ENCODE measurements at places on chromosomes 5 and 9.
A peak's percentile ranks its signal among the peaks of the same experiment; 100 is the strongest.

- no peak for DNase-seq
- H3K4me1 ChIP-seq: no peaks in the 10 kb centered on the region
- peaks cover 7% of the 10 kb centered on the region for H3K36me3 ChIP-seq
- no peak overlapping the region for H3K27ac ChIP-seq
These were observed 77.1 kb downstream of the MRPS27 start for GRCh38 chr5:72242796-72243475.

- peaks cover 16% of the 10 kb centered on the region for H3K27me3 ChIP-seq
- no peaks in the 10 kb centered on the region for H3K36me3 ChIP-seq
- DNase-seq: no peak
- no peak overlapping the region for H3K27ac ChIP-seq
- H3K4me3 ChIP-seq: no peak overlapping the region
- no peaks in the 10 kb centered on the region for H3K4me1 ChIP-seq
These were observed 71.1 kb upstream of the FRRS1L start for GRCh38 chr9:109238125-109238524.

DNA sequence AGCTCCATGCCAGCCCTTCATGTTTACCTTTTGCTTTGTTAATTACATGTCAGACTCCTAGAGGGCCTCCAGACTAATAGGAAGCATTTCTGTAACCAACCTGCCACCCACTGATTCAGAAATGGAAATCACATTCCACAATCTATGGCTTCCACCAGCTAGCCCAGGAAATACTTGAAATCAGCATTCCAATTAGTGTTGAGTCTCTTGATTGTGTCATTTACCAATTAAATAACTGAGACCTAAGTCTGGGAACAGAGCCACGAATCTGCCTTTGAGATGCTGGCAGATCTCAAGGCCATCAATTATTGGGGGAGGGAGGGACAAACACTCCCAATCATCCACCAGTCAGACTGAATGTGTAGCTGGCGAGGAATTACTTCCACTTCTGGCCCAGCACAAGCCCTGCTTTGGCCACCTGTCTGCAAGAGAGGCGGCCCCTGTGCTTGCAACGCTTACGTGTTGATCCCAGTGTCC is 27.4 kb upstream of the SAP30L start:
- no peak overlapping the region for H3K27ac ChIP-seq
- no peak overlapping the region for H3K4me3 ChIP-seq
- peaks cover 6% of the 10 kb centered on the region for H3K36me3 ChIP-seq
- DNase-seq: no peak
- H3K4me1 ChIP-seq: peaks cover 4% of the 10 kb centered on the region

DNA sequence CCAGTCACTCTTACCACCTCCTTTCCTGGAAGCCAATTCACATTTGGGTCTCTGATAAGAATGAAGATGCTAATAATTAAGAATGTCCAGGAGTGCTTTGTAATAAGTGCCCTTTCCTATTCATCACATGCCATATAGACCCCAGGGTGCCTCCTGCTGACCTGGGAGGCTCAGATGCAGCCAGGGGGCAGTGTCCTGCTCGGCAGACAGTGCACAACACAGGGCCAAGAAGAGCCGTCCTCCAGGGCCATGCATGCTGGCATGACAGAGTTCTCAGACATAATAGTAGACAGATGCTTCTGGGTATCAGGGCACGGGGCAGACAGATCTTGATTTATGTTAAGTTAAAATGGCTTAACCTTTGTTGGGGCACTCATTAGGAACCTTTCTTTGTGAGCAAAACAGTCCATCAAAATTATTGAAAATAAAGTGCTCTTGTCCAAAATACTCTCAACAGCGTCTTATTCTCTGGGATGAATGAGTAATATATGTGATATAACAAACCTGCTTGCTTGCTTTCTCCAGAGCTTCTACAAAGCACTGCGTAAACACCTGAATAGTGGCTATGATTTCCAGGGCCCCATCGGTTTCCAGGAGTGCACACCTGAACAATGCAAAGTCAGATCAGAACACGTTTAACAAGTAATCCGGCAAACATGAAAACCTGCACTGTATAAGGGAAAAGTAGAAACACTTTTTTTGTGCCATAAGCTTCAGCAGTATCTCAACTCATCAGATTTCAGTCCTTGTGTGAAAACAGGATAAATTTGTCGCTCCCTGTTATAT is 192.7 kb downstream of the FANCC start:
- no peaks in the 10 kb centered on the region for H3K27me3 ChIP-seq
- no peak for DNase-seq
- peaks cover 5% of the 10 kb centered on the region for H3K4me1 ChIP-seq
- no peak overlapping the region for H3K27ac ChIP-seq
- no peaks in the 10 kb centered on the region for H3K36me3 ChIP-seq

- no peaks in the 10 kb centered on the region for H3K36me3 ChIP-seq
- H3K27ac ChIP-seq: no peak overlapping the region
- H3K27me3 ChIP-seq: no peaks in the 10 kb centered on the region
- H3K4me3 ChIP-seq: no peak overlapping the region
- DNase-seq: no peak
These were observed 2.0 kb downstream of the SCGB3A2 start for GRCh38 chr5:147880487-147880886.

DNA sequence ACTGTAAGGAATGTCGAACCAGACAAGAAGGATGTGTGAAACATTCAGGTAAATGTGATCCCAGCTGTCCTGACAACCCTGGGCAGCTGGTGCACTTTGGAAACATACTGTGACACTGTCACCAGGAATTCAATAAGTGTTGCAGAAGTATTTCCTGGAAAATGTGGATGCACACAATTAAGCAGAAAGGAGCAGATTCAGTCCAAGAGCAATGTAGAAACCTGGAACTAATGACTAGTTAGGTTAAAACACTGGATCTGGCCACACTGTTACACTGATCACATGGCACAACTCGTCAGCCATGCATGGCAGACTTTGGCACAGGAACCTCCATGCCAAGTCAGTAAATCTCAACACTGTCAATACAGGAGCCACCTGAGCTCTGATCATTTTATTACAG is 109.0 kb downstream of the FAM174A start:
- H3K4me1 ChIP-seq: no peaks in the 10 kb centered on the region
- no peak overlapping the region for H3K27ac ChIP-seq
- H3K4me3 ChIP-seq: no peak overlapping the region
- no peak for DNase-seq
- no peaks in the 10 kb centered on the region for H3K36me3 ChIP-seq
- H3K27me3 ChIP-seq: no peaks in the 10 kb centered on the region

DNA sequence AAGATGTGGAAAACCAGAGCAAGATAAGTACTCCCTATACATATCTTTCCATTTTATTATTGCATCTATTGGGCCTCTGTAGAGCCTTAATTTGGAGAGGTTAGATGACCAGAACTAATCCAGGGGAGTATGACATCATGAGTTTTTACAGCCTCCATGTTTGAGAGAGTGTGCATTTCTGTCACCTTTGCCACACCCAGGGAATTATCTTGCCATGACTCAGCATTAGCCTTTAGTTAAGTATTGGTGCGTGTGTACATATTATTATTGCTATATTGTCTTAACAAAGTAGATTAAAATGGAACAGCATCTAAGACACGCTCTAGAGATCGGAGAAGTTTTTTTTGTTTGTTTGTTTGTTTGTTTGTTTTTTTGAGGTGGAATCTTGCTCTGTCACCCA is 27.6 kb downstream of the DIMT1 start:
- no peak for DNase-seq
- H3K4me1 ChIP-seq: no peaks in the 10 kb centered on the region
- no peak overlapping the region for H3K27ac ChIP-seq
- H3K36me3 ChIP-seq: peaks cover 12% of the 10 kb centered on the region

DNA sequence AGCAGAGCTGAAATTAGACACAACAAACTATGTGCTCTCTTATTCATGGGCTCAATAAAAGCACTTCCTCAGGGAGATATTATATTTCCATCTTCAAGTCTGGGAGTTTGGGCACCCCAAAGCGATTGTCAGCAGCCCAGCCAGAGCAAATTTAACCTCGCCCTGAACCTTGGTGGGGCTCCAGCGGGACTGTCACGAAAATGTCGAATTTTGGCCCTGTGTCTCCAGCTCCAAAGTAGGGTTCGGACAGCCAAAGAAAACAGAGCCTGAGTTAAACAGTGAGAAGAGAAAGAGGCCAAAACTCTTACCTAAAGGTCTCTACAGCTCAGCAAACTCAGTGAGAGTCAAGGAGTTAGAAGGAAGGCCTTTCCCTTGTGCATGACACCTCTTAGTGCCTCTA is 432.9 kb downstream of the SPATA31D1 start:
- no peaks in the 10 kb centered on the region for H3K27me3 ChIP-seq
- no peak overlapping the region for H3K27ac ChIP-seq
- H3K36me3 ChIP-seq: no peaks in the 10 kb centered on the region

DNA sequence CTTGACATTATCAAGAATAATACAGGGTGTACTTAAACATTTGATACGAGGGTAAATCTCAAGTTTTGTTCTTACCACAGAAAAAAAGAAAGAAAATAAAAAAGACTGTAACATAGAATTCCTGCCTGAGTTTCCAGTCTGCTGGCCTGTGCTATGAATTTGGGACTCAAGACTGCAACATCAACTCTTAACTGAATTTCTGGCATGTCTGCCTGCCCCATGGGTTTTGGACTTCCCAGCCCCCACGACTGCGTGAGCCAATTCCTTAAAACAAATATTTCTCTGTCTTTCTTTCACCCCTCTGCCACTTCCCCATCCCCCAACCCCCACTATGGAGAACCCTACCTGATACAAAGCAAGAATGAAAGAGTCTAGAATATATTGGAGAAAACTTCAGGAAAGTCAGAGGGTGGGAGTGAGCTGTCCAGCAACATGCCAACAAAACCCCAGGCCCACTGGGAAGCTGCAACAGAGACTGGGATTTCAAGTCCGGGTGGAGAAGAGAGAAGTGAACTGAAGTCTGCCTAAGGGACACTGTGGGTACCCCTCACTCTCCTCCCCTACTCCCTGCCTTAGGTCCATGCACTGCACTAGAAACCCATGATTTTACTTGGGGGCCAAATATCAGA is 43.0 kb downstream of the MARCHF3 start:
- H3K4me1 ChIP-seq: peaks cover 74% of the 10 kb centered on the region
- H3K27ac ChIP-seq: peak overlapping the region; percentile 91
- no peaks in the 10 kb centered on the region for H3K27me3 ChIP-seq

GRCh38 chr9:3909966-3910650 is 384.3 kb upstream of the RFX3 start:
- no peaks in the 10 kb centered on the region for H3K36me3 ChIP-seq
- H3K4me3 ChIP-seq: no peak overlapping the region
- H3K4me1 ChIP-seq: no peaks in the 10 kb centered on the region

DNA sequence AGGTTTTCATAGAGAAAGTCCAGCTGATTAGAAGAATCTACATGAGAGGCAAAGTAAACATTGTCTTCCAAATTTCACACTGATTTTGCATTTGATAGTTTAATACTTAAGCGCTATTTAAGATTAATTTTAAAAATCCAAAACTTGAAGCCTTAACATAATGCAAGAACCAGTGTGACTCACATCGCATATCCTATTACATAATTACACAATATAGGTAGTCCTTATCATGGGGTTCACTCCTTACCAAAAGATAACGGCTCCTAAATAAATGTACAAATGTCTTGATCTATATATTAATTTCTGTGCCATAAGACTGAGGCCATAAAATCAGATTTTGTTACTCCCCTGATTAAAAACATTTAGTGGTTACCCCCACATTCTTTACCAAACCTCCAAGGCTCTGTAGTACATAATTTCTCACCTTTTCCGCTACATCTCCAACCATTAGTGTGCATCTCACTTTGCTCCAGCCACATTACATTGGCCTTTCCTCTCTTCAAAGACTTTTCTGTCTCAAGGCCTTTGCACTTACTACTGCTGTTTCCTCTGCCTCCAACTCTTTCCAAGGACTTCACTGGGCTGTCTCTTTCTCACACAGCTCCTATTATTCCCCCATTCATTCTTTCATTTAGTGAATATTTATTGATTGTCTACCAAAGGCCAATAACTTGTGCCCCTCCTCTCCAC is 1.0 kb downstream of the RIOK2 start:
- H3K27me3 ChIP-seq: no peaks in the 10 kb centered on the region
- H3K27ac ChIP-seq: peak overlapping the region; percentile 99
- peaks cover 19% of the 10 kb centered on the region for H3K36me3 ChIP-seq
- H3K4me3 ChIP-seq: peak overlapping the region; percentile 78

GRCh38 chr5:140355546-140355945 is 4.4 kb upstream of the SLC4A9 start:
- no peaks in the 10 kb centered on the region for H3K27me3 ChIP-seq
- H3K4me1 ChIP-seq: peaks cover 16% of the 10 kb centered on the region
- no peak for DNase-seq
- no peak overlapping the region for H3K4me3 ChIP-seq

DNA sequence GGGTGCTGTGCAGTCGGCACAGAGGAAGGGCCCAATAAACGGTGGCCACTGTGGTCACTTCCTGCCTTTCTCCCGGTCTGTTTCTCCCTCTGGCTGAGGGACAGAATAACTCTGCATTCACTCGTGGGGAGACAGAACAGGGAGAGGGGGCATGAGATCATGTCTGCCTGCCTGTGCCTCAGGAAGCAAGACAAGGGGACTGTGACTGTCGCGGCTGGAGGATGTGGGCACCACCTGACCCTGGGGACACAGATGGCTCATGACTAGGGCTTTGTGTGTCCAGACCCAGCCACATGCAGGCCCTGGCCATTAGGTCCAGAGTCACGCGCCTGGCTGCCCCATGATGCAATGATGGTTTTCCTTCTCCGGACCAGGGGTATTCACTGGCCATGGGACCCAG is 5.8 kb downstream of the TRUB2 start:
- H3K27ac ChIP-seq: no peak overlapping the region
- H3K27me3 ChIP-seq: no peaks in the 10 kb centered on the region
- no peak overlapping the region for H3K4me3 ChIP-seq
- no peak for DNase-seq
- H3K36me3 ChIP-seq: no peaks in the 10 kb centered on the region

GRCh38 chr5:132754947-132755346 is 7.7 kb downstream of the CCNI2 start:
- H3K4me3 ChIP-seq: no peak overlapping the region
- H3K4me1 ChIP-seq: no peaks in the 10 kb centered on the region
- H3K36me3 ChIP-seq: no peaks in the 10 kb centered on the region
- H3K27ac ChIP-seq: no peak overlapping the region
- no peak for DNase-seq
- no peaks in the 10 kb centered on the region for H3K27me3 ChIP-seq

DNA sequence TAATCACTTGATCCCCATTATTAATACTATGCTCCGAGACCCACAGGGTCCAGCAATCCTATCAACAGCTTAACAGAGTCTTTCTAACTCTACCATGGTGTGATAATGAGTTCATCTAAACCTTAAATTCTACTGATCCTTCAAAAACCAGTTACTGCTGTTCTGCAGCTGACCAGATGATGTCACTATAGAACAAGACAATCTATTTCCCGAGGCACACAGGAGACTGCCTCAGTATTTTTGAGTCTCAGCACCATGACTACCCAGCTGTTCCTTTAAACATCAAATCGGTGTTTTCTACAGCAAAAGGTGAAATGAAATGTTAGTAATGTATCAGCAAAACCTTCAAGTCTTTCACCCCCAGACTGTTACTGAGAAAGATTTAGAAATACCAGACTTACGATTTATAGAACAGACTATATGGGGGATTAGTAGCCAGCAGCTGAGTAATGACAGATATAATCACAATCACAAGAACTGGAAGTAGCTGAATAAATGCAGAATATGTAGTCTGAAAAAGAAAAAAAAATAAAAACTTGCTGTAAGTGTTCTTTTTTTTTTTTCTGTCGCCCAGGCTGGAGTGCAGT is 16.9 kb downstream of the DNAJC18 start:
- H3K4me1 ChIP-seq: no peaks in the 10 kb centered on the region
- H3K4me3 ChIP-seq: no peak overlapping the region
- no peak overlapping the region for H3K27ac ChIP-seq

All from B cell (primary cell).